Small intestine (tissue), 16 donors: ENCODE measurements at places on chromosomes 7 and 10.
A peak's percentile ranks its signal among the peaks of the same experiment; 100 is the strongest.

- H3K27ac ChIP-seq, result no peak overlapping the region
- no peaks in the 10 kb centered on the region for H3K27me3 ChIP-seq
- no peak for DNase-seq
- H3K4me3 ChIP-seq, result no peak overlapping the region
Observed at GRCh38 chr7:63030061-63030460, 968.6 kb upstream of the ZNF722 start.

- H3K27ac ChIP-seq, result peak overlapping the region; percentile 38
- peak; percentile 18 for DNase-seq
- H3K4me3 ChIP-seq, result peak overlapping the region; percentile 51
- peaks cover 9% of the 10 kb centered on the region for H3K4me1 ChIP-seq
- no peaks in the 10 kb centered on the region for H3K27me3 ChIP-seq
Observed at GRCh38 chr7:134645935-134646334, 718 bp upstream of the BPGM start.

- no peaks in the 10 kb centered on the region for H3K27me3 ChIP-seq
- no peak overlapping the region for H3K27ac ChIP-seq
- no peak for DNase-seq
- H3K4me3 ChIP-seq, result no peak overlapping the region
- no peaks in the 10 kb centered on the region for H3K4me1 ChIP-seq
- no peaks in the 10 kb centered on the region for H3K36me3 ChIP-seq
Observed at GRCh38 chr7:22875470-22875869, 52.8 kb upstream of the TOMM7 start.

GRCh38 chr7:47303014-47303694, 278.8 kb downstream of the TNS3 start:
- no peak overlapping the region for H3K4me3 ChIP-seq
- no peaks in the 10 kb centered on the region for H3K4me1 ChIP-seq
- peaks cover 70% of the 10 kb centered on the region for H3K36me3 ChIP-seq

DNA sequence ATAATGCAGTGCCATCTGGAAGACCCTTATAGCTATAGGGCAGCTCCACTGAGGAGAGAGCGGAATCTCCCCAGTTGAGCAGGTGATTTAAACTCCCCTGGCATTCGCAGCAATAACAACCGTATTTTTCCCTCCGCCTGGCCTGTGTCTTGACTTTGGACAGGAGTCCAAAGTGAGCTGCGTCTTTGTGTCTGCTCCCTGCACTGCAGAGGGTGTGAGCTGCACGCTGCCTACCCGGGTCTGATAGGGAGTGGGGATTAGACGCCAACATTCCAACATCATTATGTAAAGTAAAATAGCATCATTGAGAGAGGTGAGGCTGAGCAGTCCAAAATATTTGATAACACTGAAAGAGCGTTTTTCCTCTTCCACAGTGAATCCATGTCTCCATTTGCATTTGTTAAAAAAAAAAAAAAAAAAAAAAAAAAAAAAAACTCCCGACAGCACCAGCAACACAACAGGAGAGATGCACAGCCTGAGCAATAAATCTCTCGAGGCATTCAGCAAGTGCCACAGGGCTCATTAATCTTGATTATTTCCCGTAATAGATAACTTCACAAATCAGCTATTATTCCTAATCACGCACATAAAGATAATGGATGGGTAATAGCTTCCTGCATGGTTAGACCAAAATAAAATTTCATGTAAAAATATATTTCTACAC, 68.6 kb downstream of the CELF2 start:
- peaks cover 4% of the 10 kb centered on the region for H3K4me1 ChIP-seq
- no peaks in the 10 kb centered on the region for H3K36me3 ChIP-seq
- no peak overlapping the region for H3K27ac ChIP-seq
- no peaks in the 10 kb centered on the region for H3K27me3 ChIP-seq

DNA sequence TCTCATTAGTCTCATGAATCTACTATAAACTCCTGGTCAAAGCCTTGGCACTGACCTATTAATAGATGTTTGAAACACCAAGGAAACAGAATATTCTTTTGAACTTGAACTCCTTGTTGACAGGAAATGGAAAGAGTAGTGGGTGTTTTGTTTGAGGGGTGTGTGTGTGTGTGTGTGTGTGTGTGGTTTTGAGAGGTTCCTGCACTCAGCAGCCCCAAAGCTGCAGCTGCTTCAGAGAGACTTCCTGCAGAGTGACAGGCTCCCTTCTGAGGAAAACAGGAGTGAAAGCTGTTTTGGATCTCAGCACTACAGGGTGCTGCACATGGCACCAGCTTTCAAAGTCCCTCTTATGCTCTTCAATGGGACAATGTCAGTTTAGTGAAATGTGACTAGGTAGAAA, 546.5 kb upstream of the STEAP1 start:
- no peak overlapping the region for H3K4me3 ChIP-seq
- H3K36me3 ChIP-seq, result no peaks in the 10 kb centered on the region
- H3K27ac ChIP-seq, result no peak overlapping the region
- no peaks in the 10 kb centered on the region for H3K4me1 ChIP-seq
- H3K27me3 ChIP-seq, result no peaks in the 10 kb centered on the region

GRCh38 chr7:6640246-6640721, 3.2 kb downstream of the ZNF316 start:
- H3K27me3 ChIP-seq, result no peaks in the 10 kb centered on the region
- no peak overlapping the region for H3K27ac ChIP-seq
- H3K4me1 ChIP-seq, result no peaks in the 10 kb centered on the region
- no peak overlapping the region for H3K4me3 ChIP-seq
- H3K36me3 ChIP-seq, result peaks cover 61% of the 10 kb centered on the region
- DNase-seq, result peak; percentile 22

GRCh38 chr7:113015034-113015645, 71.5 kb downstream of the GPR85 start:
- H3K27ac ChIP-seq, result no peak overlapping the region
- no peaks in the 10 kb centered on the region for H3K4me1 ChIP-seq
- H3K27me3 ChIP-seq, result no peaks in the 10 kb centered on the region
- no peaks in the 10 kb centered on the region for H3K36me3 ChIP-seq
- DNase-seq, result peak; percentile 6

DNA sequence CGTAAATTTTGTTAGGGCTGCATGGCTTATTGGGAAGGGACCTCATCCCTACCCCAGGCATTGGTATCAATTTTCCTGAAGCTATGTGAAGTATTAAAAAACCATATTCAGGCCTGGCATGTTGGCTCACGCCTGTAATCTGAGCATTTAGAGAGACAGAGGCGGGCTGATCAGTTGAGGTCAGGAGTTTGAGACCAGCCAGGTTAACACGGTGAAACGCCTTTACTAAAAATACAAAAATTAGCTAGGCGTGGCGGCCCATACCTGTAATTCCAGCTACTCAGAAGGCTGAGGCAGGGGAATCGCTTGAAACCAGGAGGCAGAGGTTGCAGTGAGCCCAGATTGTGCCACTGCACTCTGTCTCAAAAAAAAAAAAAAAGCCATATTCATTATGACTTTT, 7.1 kb downstream of the TASOR2 start:
- no peak overlapping the region for H3K27ac ChIP-seq
- DNase-seq, result no peak
- no peak overlapping the region for H3K4me3 ChIP-seq
- H3K36me3 ChIP-seq, result peaks cover 3% of the 10 kb centered on the region
- H3K27me3 ChIP-seq, result no peaks in the 10 kb centered on the region

GRCh38 chr10:67793313-67793712, 44.7 kb downstream of the DNAJC12 start:
- H3K4me3 ChIP-seq, result no peak overlapping the region
- no peak for DNase-seq
- H3K27ac ChIP-seq, result no peak overlapping the region

DNA sequence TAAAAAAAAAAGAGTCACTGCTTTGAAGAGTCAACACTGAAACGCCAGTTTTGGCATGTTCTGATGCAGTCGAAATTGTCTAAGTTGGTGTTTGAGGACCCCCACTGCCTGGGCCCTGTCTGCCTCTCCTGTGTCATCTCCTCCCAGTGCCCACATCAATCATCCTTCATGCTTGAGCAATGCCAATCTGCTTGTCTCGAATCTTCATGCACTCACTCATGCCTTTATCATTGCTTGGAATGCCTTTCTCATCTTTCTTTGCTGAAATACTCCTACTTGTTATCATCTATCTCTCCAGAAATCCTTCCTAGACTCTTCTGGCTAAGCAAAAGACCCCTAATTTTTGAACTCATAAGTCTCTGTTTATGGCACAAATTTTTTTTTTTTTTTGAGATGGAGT, 42.1 kb upstream of the PLPP4 start:
- H3K4me1 ChIP-seq, result no peaks in the 10 kb centered on the region
- no peak for DNase-seq
- H3K36me3 ChIP-seq, result no peaks in the 10 kb centered on the region
- H3K4me3 ChIP-seq, result no peak overlapping the region

GRCh38 chr7:73526896-73527821, 5.1 kb upstream of the BAZ1B start:
- no peak for DNase-seq
- H3K36me3 ChIP-seq, result no peaks in the 10 kb centered on the region
- no peaks in the 10 kb centered on the region for H3K27me3 ChIP-seq
- no peak overlapping the region for H3K4me3 ChIP-seq
- no peak overlapping the region for H3K27ac ChIP-seq

DNA sequence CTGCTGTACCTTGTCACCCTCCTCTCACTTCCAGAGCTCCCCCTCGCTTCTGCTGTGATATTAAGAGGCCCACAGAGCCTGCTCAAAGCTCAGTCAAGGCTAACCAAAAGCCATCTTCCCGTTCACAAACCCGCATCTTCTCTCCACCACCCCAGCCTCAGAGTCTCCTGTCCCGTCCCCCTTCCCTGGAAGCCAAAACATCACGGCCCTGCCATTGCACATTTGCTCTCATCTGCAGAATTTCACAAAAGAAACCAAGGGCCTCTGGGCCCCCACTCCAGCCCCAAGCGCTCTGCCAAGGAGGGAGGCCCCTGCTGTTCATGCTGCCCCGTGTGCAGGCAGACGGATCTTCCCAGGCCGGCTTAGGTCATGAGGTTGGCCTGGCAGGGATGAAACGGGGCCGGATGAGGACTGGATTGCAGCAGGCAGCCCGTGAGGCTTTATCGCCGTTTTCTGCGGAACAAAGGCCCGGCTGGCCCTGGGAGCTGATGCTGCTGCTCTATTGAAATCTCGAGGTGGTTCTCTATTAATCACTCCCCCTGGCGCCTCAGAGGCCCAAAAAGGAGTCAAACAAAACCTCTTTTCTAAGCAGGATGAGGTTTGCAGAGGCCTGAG, 31.6 kb upstream of the FOXK1 start:
- no peaks in the 10 kb centered on the region for H3K27me3 ChIP-seq
- peak; percentile 73 for DNase-seq

DNA sequence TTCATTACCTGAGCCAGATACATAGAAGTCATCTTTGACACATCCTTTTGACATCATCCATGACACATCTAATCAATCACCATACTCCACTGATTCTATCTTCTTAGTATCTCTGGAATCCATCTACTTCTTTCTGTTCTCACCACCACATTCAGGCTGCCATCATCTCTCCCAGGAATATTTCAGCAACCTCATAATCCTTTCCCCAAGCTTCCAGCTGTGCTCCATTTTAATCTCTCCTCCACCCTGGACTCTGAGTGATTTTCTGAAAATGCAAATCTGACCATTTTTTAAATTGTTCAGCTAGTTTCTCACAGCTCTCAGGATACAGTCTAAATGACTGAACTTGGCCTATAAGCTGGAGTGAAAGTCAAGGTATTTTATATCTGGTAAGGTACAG, 2.5 kb upstream of the BTRC start:
- H3K4me3 ChIP-seq, result no peak overlapping the region
- H3K4me1 ChIP-seq, result peaks cover 10% of the 10 kb centered on the region
- peaks cover 3% of the 10 kb centered on the region for H3K36me3 ChIP-seq
- no peak overlapping the region for H3K27ac ChIP-seq
- DNase-seq, result no peak
